CD4-positive, alpha-beta T cell treated with Interleukin-15 for 4 hours (primary cell): ENCODE measurements at places on chromosomes 2 and 18.

DNA sequence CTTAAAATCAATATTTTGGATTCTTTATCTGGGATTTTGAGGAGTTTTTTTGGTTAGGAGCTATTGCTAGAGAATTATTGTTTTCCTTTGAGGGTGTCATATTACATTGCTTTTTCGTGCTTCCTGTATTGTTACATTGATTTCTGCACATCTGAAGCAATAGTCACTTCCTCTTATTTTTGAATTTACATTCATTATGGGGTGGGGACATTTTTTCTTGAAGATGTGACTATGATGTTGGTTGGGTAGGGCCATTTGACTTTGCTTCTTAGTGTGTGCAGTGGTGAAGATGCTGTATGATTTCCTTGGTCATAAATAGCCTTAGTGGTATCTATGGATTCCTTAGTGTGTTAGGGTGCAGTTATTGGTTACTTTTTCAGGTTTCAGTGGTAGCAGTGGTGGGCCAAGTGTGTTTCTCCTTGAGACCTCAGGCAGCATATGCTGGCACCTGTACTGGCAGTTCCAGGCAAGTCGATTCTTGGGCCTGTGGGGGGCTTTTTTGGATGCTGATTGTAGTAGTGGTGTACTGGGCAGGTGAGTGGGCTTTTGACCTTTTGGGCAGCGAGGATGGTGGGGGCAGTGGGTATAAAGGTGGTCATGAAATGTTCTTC is 61.8 kb downstream of the ARHGAP25 start:
- peak; percentile 33 for DNase-seq

DNA sequence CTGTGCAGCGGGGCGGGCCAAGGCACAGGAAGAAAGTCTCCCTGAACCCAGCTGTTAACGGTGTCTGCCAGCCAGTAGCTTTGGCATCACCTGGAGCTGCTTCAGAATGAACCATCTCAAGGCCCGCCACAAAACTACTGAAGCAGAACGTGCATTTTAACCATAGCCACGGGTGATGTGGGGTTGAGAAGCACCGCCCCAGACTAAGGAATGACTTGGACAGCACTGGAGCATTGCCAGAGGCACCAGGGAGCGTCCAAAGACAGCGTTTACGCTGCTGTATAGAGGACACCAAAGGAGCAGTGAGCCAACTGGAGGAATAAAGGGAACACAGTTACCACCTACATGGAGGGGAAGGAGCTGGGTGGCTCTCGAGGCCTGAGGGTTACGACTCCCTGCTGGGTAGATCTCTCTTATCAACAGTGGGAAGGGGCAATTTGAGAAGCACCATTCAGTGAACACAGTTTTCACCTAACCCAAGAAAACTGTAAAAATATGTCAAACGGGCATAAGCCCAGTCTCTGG is 28.4 kb upstream of the LONRF2 start:
- no peak for DNase-seq

DNA sequence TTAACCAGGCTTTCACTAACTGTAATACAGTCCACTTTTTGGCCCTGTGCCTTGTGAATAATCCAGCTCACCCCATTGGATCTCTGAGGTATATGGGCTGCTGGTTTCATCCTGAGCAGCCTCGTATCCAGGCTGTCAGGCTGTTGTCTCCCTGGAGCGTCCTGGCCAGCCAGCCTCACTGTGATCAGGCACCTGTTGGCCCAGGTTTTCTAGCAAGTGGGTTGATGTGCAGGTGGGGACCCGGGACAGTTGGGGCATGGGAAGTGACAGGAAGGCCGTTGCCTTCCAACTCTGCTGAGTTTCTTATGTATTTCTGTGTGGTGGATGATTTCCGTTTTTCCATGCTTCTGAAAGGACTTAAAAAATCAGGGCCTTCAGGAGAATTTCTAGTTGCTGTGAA is 132.4 kb downstream of the ACOXL start:
- no peak for DNase-seq

- no peak for DNase-seq
Observed at GRCh38 chr2:101533561-101534148, 58.7 kb upstream of the RFX8 start.

- DNase-seq, result no peak
Observed at GRCh38 chr2:141911485-141912066, 219.2 kb downstream of the LRP1B start.

GRCh38 chr2:143165291-143165690 is 36.1 kb downstream of the ARHGAP15 start:
- no peak for DNase-seq

DNA sequence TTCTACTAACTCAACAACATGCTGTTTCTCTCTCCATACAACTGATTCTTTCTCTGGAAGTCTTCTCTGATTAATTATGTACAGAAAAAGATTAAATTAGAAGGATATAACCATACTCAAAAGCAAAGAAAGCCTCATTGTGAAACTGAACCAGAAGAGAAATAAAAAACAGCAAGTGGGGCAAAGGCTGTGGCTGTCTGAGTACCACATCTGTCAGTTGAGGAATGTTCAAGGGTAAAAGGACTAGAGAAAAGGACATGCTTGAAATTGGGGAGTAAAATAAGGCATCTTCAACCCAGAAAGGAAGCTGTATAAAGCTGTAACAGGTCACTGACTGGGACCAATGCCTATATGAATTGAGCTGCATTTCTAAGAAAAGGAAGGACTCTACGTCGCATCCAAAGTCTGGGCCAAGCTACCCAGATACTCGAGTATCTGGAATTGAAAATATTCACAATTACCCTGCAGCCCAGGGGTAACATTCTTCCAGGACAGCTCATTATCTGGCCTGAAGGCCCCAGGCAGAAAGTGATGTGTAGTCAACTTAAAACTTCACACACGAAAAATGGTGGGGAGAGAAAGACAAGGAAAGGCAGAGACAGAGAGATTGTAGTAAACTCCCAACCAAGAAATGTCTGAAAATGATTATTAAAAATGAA is 356.0 kb upstream of the GALNT5 start:
- DNase-seq, result no peak

- no peak for DNase-seq
Observed at GRCh38 chr2:125455110-125455509, 1200.8 kb upstream of the GYPC start.

- DNase-seq, result no peak
Observed at GRCh38 chr2:1893856-1894255, 149.5 kb upstream of the PXDN start.
